ENCODE measurements at places on chromosomes 3 and 15.

GRCh38 chr3:151421938-151422337 lies 37.4 kb upstream of the P2RY12 start:
- DNase-seq: no peak

DNA sequence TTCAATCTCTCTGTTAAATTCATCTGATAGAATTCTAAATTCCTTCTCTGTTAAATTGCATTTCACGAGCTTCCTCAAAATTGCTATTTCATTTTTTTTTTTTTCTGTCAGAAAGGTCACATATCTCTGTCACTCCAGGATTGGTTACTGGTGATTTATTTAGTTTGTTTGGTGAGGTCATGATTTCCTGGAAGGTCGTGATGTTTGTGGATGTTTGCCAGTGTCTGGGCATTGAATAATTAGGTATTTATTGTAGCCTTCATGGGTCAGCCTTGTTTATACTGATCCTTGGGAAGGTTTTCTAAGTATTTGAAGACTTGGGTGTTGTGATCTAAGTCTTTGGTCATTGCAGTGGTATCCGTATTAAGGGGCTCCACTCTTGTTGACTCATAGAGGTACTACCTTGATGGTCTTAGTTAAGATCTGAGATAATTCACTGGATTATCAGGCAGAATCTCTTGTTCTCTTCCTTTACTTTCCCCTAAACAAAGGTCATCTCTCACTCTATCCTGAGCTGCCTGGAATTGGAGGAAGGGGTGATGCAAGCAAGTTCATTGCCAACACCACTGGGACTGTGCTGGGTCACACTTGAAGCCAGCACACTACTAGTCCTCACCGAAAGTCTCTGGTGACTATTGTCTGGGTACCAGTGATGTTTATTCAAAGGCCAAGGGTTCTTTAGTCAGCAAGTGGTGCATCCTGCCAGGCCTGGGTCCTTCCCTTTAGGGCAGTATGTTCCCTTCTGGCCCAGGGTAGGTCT lies 231.1 kb downstream of the GBE1 start:
- no peak for DNase-seq

GRCh38 chr15:92014281-92015030 lies 160.9 kb downstream of the SLCO3A1 start:
- no peak for DNase-seq

- no peak for DNase-seq
Measured at GRCh38 chr3:139430493-139430892, 41.0 kb upstream of the COPB2 start.

- DNase-seq: no peak
Measured at GRCh38 chr3:131082871-131083863, 56.5 kb downstream of the NEK11 start.

GRCh38 chr3:52185837-52186236 lies 12.1 kb upstream of the ALAS1 start:
- peak; percentile 31 for DNase-seq

GRCh38 chr3:50521572-50521971 lies 18.1 kb upstream of the CACNA2D2 start:
- no peak for DNase-seq

DNA sequence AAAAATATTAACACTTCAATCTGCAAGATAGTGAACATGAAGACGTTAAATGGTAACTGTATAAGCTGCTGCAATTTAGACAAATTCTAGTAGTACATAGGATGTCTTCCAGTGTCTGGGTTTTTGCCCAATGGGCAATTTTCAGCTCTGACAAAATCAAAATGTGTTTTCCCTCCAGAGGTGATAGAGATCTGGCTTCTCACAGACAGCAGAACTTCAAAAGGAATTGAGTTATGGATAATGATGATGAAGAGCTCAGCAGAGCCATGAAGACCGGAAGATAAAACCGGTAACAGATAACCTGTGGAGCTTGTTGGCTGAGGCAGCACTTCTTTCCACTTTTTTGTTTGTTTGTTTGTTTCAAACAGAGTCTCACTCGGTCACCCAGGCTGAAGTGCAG lies 89.4 kb upstream of the NTRK3 start:
- DNase-seq: no peak

GRCh38 chr15:54585063-54585462 lies 606.8 kb downstream of the UNC13C start:
- no peak for DNase-seq

GRCh38 chr3:56342475-56342874 lies 125.8 kb downstream of the ERC2 start:
- DNase-seq: no peak

- peak; percentile 70 for DNase-seq
Measured at GRCh38 chr3:23113455-23114171, 89.5 kb upstream of the UBE2E2 start.

DNA sequence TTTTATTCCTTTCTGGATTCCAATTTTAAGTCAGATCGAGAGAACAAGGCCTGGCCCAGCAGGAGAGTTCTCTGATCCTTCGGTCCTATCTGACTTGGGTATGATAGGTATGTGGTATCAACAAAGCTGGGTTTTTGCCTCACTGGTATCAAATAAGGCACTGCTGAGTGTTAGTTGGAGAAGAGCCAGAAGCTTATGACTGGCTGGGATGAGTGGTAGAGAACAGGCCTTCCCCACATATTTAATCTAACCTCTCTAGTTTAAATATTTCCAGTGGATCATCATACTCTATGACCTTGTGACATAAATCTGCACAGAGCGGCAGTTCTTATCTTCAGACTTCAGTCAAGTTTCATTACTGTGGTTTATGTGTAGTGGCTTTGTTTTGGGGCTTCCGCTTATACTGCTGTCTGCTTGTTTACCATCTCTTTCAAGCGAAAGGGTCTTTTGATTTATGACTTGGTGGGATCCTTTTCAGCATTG lies 164.5 kb downstream of the PTPRG start:
- DNase-seq: no peak

DNA sequence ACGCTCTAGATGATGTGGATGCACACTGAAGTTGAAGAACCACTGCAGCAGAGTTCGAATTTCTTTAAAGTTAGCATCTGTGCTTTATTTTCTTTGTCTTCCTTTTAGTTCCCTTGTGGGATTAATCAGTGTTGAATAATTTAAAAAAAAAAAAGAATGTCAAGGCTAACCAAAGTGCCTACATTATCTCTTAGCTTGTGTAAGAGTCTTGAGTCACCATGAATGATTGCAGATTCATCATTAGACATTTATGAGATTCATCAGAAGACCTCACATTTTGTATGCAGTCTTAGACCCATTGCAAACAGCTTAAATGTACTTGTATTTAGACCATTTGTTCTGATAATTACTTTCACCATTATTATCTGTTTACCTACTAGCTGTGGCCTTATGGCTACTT lies 182.2 kb downstream of the FNDC3B start:
- no peak for DNase-seq

DNA sequence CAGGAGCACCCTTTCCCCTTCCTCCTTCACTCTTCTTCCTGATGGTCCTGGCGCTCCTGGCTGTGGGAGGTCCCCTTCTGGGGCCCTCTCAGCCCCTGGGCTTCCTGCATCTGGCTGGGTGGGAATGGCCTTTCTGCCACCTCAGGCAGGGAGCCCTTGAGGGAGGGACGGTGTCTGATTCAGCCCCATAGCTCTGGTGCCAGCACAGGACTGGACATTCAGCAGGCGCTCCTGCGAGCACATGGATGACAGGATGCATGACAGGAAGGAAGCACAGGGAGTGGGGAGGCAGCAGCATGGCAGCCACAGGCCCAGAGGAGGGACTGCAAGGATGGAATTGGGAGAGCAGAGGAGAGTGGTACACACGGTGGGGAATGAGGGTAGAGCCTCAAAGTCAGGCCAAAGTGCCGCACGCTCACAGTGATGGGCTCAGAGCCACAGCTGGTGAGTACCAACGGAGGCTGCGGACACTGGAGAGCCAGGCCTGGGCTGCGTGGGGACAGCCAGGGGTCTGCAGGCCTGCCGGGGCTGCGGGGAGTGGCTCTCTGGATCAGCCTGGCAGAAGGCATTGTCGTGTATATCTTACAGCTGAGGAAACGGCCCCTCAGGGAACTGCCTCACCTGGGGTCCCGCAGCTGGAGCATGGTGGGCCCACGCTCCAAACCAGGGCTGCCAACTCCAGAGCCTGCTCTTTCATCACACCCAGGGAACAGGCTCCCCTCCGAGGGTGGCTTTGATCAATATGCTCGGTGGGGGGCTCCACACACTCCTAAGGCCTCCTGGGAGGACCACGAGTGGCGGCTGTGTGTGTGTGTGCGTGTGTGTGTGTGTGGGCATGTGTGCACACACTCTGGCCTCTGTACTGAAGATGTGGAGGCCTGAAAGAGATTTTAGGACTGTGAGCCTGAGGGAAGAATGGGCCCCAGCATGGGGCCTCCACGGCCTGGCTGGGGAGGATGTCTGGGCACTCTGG lies 51.4 kb upstream of the CTSH start:
- DNase-seq: no peak

- DNase-seq: no peak
Measured at GRCh38 chr3:131421301-131421700, 39.7 kb downstream of the NUDT16 start.

DNA sequence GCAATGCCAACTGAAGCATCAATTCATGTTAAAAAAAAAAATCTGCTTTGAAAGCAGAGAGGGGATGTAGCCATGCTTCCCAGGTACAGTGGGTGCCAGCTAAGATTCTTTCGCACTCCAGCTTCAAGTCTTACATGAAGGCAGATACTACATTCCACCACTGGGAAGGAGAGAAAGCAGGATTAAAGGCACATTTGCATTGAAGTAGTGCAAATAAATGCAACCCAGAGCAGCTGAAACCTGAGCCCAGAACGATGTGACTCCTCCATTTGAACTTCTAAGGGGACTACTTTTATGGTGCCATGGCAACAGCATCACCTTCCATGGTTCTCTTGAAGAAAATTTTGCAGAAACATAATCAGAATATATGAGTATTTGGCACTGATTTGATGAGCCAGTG lies 19.1 kb upstream of the GJD2 start:
- no peak for DNase-seq

GRCh38 chr15:66700412-66700801 lies 1.6 kb upstream of the SMAD6 start:
- DNase-seq: no peak

- no peak for DNase-seq
Measured at GRCh38 chr3:29949940-29950616, 656.3 kb upstream of the TGFBR2 start.

- DNase-seq: no peak
Measured at GRCh38 chr3:16236030-16236639, 28.6 kb downstream of the DPH3 start.

- DNase-seq: no peak
Measured at GRCh38 chr3:55923207-55923606, 436.1 kb upstream of the WNT5A start.

DNA sequence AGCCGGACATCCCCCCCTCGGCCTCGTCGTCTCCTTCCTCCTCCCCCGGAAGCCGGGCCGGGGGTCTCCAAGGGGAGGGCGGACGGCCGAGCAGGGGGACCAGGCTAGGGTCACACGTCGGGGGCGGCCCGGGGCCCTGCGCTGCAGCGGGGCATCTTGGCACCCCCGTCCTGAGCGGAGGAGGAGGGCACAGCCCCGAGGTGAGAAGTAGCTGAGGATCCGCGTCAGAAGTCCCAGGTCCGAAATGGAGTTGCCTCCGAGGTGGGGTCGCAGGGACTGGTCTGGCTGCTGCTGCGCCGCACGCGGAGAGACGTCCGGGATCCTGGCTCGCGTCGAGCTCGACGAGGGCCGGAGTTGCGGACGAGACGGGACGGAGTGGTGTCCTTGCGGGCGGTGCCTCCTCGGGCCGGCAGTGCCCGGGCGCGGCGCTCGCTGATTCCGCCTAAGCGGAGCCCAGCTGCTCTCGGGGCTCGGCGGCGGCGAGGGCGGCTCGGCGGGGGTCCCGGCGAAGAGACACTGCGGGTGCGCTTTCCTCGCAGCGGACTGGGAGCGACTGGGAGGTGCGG lies at the start of gene ADCY5:
TSS of gene ADCY5 (minus strand) at position 555 of the 566 bp plus-strand sequence. CDS start at position 10, 545 bp downstream.
- DNase-seq: no peak

DNA sequence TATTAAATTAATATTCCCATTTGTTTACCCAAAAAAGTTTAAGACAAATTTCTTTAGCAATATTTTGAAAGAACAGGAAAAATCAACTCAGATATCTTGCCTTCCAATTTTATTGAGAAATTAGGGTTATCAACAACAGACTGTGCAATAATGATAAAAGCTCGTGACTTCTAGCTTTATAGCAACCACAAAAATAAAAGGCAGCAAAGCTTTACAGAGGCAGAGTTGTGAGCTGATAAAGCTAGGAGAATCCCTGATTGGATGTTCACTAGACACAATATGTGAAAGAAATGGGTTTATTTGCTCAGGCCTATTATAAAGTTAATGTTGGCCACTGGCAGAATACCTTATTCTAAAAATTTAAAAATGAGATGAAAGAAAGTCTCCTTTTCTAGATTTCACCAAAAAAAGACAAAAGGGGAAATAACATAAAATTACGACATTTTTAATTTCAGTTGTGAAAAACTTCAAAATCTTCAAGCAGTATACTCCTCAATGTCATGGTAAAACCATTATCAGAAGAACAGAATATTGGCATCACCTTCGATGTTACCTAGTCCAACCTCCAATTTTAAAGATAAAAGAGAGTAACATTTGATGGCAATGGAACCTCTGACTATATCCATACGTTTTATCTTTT lies 2.8 kb downstream of the VPS13C start:
- no peak for DNase-seq

- DNase-seq: no peak
Measured at GRCh38 chr15:99556011-99556410, 9.8 kb upstream of the MEF2A start.

DNA sequence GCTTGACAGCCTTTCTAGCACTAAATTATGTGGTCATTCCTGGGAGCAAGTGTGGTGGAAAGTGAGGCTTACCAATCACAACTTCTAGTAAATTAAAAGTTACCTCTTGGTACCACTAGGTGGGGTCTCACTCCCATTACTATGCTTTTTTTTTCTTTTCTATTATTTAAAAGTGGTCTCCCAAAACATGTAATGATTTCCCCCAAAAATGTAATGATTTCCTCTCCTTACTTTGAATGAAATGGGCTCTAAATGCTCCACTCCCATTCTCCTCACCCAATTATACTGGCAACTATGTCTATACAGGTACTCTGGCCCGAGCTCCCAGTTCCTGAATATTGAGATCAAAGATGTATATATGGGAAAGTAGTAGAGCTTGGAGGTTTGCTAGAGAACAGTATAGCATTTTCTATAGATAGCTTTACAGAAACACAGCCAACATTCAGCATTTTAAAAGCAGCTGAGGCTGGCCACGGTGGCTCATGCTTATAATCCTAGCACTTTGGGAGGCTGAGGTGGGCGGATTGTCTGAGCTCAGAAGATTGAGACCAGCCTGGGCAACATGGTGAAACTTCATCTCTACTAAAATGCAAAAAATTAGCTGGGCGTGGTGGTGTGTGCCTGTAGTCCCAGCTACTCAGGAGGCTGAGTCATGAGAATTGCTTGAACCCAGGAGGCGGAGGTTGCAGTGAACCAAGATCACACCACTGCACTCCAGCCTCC lies 70.9 kb downstream of the DCUN1D1 start:
- no peak for DNase-seq

- DNase-seq: no peak
Measured at GRCh38 chr3:50316657-50317242, 5.8 kb downstream of the HYAL2 start.
